PC-3 (cell line): ENCODE measurements at places on chromosomes 5 and 9. TPM values are rescaled to one million over a fixed set of nuclear protein-coding genes. Genes with fewer than 3 reads are reported as not detected.

GRCh38 chr5:65244031-65244430 lies 237.7 kb downstream of the ADAMTS6 start:
- no peak for DNase-seq

GRCh38 chr9:88013035-88013434 lies 38.7 kb upstream of the CDK20 start:
- DNase-seq = no peak

The MZB1 gene
- total RNA-seq = 0.22 and 1.0 TPM in 2 replicates

The INSYN2B gene
- total RNA-seq = 1.1 and 1.5 TPM in 2 replicates
